ENCODE measurements at places on chromosomes 5 and 9.

GRCh38 chr5:82277613-82277986 is 554 bp downstream of the RPS23 start:
- no peak for DNase-seq

GRCh38 chr9:21854594-21854993 is 52.2 kb downstream of the MTAP start:
- DNase-seq = no peak

DNA sequence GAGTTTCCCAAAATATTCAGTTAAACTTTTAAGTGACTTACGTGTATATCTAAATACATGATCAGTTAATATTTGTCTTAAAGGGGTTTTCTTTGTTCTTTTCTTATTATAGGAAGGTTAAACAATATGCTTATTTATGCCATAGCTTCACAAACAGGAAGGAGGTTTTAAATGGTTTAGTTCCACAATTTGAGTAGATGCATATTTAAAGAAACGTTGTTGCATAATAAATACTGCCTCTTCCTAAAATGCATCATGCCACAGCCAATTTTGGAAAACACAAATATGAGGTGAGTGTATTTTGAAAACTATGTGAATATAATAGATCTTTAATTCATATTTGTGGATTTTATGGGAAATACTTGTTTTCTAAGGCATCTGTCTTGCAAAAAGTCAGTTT is 2.5 kb upstream of the ADRB2 start:
- DNase-seq = no peak

- no peak for DNase-seq
These were observed 77.2 kb upstream of the CACNA1B start for GRCh38 chr9:137800196-137801022.

DNA sequence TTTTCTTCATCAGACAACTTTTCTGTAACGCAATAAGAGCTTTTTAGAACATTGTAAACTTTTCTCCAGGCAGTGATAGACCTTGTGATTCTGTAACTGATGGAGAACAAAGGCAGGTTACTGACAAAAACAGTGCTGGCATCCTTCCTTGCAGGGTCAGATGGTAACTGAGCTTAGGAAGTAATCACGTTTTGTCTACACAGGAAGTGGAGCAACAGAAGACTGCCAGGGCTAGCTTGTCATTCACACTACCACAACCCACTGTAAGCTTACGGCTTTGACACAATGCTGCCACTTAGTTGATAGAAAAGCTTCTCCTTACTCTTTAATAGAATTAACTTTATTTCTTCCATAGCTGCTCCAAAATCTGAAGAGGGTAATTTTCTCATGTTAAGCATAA is 46.8 kb downstream of the FBN2 start:
- DNase-seq = no peak

GRCh38 chr5:137566118-137566541 is 67.0 kb upstream of the SPOCK1 start:
- no peak for DNase-seq

DNA sequence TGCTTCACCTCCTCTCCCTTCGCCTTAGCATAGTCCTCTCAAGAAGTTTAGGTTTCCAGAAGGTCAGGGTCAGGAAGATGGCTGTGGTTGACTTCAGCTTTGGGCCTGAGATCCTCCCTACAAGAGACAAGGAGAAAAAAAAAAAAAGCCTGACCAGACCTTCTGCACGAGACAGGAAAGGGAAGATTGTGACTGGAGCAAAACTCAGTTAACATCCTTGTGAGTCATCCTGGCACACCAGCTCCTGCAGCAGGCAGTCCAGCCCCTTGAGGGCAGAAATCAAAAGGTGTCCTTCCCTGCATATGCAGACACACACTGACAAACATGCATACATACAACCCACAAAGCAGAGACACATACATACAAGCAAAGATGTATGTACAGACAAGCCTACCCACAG is 18.0 kb upstream of the ENHO start:
- DNase-seq = no peak

GRCh38 chr5:146078566-146078965 is 26.8 kb downstream of the PLAC8L1 start:
- no peak for DNase-seq

- no peak for DNase-seq
These were observed 35.0 kb downstream of the SNCAIP start for GRCh38 chr5:122346897-122347581.

- DNase-seq = no peak
These were observed 20.3 kb upstream of the MATR3 start for GRCh38 chr5:139273322-139273571.

GRCh38 chr5:117207088-117207668 is 632.6 kb upstream of the SEMA6A start:
- no peak for DNase-seq

GRCh38 chr9:96085491-96086143 is 210.1 kb downstream of the ERCC6L2 start:
- no peak for DNase-seq

DNA sequence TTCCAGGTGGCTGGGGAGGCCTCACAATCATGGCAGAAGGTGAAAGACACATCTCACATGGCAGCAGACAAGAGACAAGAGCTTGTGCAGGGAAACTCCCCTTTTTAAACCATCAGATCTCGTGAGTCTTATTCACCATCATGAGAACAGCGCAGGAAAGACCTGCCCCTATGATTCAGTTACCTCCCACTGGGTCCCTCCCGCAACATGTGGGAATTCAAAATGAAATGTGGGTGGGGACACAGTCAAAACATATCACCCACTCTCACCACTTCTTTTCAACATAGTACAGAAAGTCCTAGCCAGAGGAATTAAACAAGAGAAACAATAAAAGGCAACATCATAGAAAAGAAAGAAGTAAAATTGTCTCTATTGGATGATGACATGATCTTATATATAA is 223.4 kb upstream of the SLC24A2 start:
- no peak for DNase-seq

GRCh38 chr9:111872886-111873285 is 23.7 kb upstream of the UGCG start:
- no peak for DNase-seq

DNA sequence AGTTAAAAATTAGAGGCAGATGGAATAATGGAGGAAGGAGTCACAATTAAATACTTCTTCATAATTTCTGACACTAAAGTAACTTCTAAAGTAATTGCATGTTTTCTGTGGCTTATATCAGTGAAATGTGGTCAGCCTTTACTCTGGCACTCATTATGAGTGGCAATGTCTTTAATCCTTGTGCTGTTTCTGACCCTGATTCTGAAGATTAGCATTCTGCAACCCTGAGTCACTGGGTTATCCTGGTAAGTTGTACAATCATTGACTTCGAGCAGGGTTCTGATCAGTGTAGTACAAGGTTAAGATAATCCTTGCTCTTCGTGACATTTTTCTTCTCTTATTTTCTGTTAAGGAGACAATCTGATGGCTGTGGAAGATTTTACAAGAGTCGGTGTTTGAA is 379.4 kb upstream of the RORB start:
- no peak for DNase-seq

DNA sequence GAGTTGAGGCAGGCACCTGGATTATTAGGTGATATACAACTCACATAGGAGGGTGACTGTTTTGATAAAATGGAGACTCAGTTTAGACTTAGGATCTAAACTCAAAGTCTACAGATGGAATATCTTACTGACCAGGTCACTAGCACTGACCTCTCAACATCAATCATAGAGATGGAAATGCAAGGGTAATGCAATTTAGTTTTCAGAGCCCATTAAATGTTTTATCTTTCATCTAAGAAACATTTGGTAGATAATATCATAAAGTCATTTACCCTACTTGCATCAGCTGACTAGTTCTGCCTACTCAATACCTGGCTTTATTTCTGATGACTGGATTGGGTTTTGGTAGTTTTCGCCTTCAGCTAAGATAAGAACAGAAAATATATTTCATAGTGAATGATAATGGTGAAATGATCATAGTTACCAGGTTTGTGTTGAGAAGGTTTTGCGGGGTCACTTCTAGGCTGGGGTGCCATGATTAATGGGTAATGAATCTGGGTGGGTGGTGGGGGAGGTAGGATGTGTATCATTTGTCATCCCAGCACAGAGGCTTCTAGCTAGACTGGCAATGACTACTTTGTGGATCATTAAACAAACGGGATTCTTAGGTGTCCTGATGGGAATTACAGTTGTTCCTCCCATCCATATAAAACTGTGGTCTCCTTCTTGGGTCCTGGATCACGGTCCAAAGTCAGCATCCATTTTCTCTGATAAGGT is 173.4 kb downstream of the PPP2R2B start:
- no peak for DNase-seq

- no peak for DNase-seq
These were observed 16.6 kb downstream of the SH3PXD2B start for GRCh38 chr5:172437445-172438318.

DNA sequence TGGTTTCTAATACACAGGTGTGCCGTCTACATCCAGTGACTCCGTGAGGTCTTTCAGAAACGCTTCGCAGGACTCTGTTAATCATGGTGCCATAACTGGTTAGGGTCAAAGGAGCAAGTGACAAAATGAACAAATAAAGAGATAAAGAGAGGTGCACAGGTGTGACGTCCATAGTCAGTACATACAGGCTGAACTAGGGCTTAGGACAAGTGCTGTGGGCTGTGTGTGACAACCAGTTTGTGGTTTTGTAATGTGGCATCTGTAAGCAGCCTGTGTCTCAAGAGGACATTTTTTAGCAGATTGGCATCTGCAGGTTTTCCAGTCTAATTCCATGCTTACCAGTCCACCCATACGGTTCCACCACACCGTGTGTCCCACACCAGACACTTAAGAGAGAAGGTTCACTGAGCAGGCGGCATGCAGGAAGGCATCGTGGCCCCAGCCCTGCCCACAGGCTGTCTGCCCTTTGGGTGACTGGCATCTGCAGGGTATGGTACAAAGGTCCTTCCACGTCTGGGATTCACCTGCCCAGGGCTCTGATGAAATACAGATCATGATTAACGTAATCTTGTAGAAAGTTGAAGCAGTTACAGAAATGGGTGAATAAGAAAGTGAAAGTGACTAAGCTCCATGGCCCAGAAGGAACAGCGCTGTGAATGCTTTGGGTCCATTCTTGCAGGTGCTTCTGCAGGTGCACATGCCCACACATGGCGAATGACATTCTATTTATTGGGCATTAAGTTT is 26.9 kb downstream of the SRD5A1 start:
- no peak for DNase-seq

DNA sequence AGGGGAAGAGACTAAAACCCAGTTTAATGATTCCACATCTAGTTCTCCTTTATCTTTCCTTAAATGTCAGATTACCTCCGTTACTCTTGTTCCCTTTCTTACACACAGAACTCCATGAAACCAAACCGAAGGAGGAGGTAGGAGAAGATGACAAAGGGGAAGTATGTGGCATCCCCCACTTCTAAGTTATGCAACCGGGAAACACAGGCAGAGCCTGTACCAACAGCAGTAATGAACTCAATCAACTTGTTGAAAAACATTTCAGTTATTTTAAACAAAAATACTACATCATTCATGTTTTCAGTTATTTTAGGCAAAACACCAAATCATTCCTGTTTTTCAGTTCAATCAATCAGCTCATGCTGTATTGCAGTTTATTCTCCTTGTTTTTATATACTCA is 101.8 kb downstream of the PCSK1 start:
- DNase-seq = no peak

- no peak for DNase-seq
These were observed 113.5 kb downstream of the RORB start for GRCh38 chr9:74610523-74611061.

GRCh38 chr5:80411589-80412219 is 3.8 kb downstream of the ZFYVE16 start:
- DNase-seq = no peak

DNA sequence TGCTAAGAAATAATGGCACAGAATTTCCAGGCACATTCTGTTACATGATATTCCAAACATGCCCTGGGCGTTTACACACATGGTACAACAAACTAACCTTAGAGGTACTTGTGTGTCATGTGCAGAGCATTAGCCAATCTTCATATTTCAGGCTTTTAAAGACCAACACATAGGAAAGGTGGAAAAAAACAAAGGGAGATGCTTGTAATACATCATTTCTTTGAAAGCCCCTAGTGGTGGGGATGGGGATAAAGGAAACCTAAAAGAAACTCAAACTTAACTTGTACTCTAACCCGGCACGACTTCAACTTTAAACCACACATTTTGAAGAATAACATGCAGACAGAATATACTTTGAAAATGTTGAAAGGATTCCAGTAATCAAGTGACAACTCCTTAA is 133.6 kb downstream of the PTPRD start:
- DNase-seq = no peak

DNA sequence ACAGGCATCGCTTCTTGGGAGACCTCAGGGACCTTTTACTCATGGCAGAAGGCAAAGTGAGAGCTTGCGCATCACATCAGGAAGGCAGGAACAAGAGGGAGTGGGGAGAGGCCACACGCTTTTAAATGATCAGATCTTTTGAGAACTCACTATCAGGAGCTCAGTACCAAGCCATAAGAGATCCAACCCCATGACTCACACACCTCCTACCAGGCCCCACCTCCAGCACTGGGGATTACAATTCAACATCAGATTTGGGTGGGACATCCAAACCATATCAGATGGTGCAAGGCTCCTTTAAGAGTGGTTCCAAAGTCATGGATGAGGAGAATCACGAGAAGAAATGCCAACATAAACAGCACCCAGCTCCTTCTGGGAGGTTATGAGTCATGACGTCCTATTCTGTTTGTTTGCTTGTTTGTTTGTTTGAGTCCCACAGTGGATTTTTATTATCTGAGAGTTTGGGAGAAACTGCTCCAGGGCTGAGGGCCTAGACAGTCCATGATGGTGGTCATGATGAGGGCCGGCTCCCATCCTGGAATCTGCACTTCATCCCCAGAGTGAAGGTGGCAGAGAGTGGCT is 453.5 kb downstream of the GADD45G start:
- DNase-seq = no peak

DNA sequence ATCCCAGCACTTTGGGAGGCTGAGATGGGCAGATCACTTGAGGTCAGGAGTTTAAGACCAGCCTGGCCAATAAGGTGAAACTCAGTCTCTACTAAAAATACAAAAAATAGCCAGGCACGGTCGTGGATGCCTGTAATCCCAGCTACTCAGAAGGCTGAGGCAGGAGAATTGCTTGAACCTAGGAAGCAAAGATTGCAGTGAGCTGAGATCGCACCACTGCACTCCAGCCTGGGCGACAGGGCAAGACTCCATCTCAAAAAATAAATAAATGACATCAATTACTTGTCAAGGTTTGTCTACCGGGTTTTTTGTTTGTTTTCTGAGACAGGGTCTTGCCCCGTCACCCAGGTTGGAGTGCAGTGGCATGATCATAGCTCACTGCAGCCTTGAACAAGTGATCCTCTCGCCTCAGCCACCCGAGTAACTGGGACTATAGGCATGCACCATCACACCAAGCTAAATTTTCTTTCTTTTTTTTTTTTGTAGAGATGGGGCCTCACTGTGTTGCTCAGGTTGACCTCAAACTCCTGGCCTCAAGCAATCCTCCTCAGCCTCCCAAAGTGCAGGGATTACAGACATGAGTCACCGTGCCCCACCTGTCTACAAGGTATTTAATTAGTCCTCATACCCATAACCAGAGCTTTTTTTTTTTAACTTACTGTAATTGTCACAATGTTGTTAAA is 64.9 kb downstream of the SUSD1 start:
- no peak for DNase-seq

GRCh38 chr5:172872997-172873491 is 39.0 kb downstream of the ERGIC1 start:
- DNase-seq = no peak

Data from activated CD4-positive, alpha-beta T cell treated with anti-CD3 and anti-CD28 coated beads, Interleukin-2, amount 50 U/mL, for 24 hours (primary cell).